Stimulated activated CD4-positive, alpha-beta T cell treated with anti-CD3 and anti-CD28 coated beads, Interleukin-4, amount 100 ng/mL, for 48 hours (primary cell): ENCODE measurements at places on chromosomes 3 and 15.

- no peak for DNase-seq
These were observed 7.8 kb downstream of the DISP2 start for GRCh38 chr15:40365624-40366456.

GRCh38 chr3:58999134-58999773 is 50.6 kb downstream of the CFAP20DC start:
- DNase-seq = no peak

GRCh38 chr3:126607214-126607908 is 47.6 kb downstream of the TXNRD3 start:
- no peak for DNase-seq

DNA sequence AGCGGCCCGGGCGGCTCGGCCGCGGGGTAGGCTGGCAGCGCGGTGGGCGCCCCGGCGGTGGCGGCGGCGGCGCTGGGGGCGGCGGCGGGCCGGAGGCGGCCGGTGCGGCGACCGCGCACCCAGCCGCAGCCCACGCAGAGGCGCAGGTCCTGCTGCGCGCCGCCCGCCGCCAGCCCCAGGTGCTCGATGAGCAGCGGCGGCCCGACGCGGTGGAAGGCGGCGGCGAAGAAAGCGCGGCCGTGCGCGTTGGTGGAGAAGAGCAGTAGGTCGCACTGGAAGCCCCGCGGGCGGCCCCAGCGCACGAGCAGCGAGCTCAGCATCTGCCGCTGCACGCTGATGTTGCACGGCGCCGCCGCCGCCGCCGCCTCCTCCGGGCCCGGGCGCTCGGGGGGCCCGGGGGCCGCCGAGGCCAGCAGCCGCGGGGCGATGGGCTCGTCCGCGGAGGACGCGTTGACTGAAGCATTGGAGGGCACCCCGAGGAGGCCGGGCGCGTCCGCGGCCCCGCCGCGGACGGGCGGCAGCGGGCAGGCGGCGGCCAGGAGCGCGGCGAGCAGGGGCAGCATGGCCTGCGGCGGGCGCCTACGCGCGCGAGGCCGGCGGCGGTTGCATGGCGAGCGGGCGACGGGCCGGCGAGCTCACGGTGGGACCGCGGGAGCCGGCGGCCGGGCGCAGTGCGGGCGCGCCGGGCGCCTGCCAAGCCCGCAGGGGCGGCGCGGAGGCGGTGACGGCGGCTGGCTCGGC is 452 bp downstream of the TMEM158 start:
- DNase-seq = peak; percentile 28

DNA sequence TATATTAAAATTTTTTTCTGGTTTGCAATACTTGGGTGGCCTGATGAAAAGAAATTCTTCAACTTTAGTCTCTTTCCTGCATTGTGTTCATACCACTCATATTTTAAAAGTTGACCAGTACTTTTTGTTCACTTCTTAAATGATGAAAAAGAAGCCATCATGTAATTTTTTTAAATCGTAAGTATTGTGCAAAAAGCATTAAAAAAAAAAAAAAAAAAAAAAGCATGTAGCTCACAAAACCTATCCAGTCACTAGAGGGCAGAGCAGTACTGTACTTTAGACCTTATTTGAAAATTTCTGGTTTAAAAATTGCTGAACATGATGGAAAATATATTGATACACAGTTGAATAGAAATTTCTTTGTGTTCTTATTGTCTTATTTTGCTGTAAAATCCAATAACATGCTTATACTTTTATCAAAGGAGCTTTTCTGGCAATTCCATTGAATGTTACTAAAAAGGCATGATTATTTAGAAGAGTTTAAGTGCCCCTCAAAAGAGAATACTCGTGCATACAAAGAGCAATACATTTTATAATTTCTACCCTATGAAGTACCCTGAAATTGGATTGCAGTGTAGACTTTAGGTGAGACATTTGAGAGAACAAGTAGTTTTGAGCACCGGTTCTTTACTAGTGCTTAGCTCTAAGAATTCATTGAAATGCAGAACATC is 137.7 kb downstream of the BBX start:
- DNase-seq = no peak

- no peak for DNase-seq
These were observed 236.5 kb downstream of the WDR72 start for GRCh38 chr15:53522991-53523390.

DNA sequence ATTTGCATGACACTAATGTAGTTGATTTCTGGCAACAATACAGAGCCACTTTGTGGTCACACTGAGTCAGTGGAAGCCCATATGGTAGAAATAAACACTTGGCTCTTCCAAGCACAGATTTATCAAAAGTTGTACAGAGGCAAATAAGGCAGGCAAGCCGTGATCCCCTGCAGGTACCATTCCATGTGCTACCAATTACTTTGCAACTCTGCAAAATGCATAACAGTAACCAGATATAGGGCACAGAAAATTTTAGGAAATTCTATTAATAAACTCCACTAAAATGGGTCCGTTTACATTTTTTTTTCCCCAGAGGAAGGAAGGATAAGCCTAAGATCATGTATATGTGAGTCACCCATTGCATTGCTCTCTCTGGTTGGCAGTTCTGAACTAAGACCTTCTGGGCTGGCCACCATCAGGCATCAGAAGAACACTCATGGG is 103.1 kb upstream of the PTX3 start:
- DNase-seq = no peak

DNA sequence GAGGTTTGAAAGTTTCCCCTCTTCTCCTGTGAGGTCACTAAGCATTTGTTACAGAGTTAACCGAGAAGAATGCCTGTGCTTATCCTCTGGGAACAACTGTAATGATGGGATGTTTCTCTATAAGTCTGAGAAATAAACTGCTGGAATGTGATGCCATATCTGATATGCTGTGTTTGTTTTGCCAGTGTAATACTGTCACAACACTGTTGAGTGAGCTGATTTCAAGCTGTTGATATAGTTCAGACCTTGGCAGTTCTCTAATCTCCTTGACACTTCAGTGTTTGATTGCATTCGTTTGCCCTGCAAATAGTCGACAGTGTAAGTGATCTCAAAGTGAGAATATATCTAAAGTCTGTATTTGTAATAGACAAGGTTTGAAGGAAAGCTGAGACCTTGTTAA is 73.3 kb downstream of the PTPRG start:
- no peak for DNase-seq

- DNase-seq = no peak
These were observed 125.0 kb downstream of the ZNF280D start for GRCh38 chr15:56608140-56608778.

GRCh38 chr3:30286007-30286669 is 320.3 kb upstream of the TGFBR2 start:
- DNase-seq = no peak

DNA sequence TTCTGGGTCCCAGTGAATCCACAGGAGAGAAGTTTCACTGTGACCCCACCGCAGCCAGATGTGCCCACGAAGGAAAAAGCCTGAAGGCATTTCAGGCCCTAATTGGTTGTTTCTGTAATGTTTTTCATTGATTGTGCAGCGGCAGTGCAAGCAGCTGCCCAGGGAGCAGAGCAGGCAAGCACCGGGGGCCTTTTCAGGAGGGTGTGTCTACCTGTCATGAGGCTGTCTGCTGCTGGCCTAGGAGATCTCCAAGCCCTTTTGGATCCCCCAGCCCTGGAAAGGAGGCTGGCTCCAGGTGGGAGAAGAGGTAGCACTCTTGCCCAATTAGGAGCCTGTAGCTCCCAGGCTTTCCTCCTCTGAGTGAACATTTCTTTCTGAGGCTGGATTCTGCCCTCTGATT is 108.8 kb downstream of the EPHB1 start:
- DNase-seq = no peak

DNA sequence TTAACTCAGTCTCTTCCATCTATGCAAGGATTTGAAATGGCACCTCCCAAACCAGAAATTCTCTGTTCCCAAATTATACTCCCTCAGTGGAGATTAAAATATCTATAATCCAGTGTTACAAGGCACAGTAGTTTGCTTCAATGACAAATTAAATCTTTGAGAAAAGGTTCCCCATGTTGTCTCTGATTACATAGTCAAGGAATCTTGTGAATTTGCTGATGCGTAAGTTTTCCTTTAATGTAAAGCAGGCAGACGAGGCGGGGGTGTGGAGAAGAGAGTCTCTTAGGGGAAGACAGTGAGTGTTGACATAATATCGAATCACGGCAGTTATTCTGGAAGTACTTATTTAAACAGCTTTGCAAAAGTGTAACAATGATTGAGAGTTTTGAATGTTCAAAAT is 236.4 kb upstream of the RARB start:
- no peak for DNase-seq

GRCh38 chr15:69661446-69661845 is 208.8 kb downstream of the RPLP1 start:
- DNase-seq = no peak

DNA sequence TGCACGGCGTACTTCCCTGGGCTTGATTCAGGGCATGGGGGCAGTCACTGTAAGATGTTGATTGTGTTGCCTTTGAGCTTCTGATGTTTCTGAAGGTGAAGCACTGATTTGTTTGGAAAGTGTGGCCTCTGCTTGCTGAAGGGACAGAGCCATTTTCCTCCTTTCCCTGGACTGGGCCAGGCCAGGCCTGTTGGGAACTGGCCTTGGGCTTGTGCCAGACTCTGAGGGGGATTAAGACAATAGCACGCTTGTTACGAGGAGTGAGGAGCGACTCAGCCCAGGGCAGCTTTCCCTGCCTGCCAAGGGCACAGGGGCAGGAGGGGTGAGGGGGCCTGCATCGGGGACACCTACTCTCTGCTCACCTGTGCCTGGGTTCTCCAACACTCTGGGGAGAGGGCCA is 42.9 kb downstream of the LINGO1 start:
- DNase-seq = no peak

DNA sequence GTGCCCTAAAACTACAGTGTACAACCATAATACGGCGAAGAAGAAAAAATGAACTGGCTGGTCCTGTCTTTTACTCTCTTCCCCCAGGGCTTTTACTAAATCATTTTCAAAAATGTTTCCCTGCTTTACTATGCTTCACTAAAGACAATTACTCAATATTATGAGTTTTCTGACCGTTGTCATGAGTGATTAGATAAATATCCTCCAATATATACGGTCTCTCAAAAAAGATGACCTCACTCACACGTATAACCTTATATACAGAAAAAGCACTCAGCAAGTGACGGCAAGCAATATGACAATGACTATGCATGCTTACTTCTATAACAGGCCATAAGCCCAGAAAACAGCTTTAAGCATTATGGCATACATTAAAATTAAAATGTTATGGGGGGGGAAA is 60.5 kb downstream of the TBL1XR1 start:
- DNase-seq = no peak

DNA sequence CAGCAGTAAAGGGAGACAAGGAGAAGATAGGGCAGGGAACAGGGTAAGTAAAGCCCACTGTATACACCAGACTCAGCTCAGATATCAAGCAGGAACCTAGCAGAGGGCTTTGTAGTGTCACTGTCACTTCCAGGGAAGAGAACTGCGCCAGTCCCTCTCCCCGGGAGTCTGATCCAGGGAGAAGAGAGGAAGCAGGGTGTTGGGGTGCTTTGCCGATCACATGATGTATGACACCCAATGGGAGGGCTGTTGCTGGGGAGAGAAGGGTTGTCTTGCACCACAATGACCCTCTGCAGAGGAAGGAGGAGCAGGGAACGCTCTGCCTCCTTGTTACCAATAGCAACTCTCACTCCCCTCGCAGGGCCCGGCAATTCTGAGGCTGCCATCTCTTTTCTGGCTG is 147.2 kb upstream of the SLC2A2 start:
- DNase-seq = no peak

- DNase-seq = no peak
These were observed 6.2 kb downstream of the H1-8 start for GRCh38 chr3:129549006-129549800.

- no peak for DNase-seq
These were observed 408.4 kb downstream of the PLOD2 start for GRCh38 chr3:145752576-145752975.

DNA sequence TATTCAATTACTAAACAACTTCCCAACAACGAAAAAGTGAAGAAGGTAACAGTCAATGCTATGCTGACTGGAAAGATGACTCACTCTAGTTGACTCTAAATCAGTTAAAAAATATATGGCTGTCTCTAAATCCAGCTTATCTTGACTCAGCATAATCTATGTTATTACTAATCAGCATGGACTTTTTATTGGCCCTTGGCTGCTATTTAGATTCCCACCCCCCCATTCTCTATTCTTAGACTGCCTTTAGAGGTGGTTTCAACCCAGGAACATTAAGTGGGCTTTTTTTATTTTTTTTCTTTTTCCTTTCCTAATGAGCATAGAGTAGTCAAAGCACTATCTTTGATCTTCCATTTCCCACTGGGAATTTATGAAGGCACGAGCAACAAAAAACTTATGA is 1.9 kb downstream of the PCOLCE2 start:
- DNase-seq = no peak

DNA sequence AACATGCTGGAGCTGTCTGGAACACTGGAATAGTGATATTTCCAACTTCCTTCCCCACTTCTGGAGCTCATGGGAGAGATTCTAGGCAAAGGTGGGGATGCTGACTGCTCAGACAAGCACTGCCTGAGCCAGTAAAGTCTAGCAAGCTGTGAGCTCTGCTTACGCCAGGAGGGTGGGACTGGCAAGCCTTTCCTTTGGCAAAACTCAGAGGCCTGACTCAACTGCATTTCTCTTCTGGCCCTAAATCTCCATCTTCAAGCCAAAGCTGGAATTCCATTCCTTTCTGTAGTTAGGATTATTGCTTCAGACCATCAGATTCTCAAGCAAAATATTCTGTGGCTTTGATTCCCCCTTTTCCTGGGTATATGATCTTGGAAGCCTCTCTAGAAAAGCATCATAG is 20.3 kb upstream of the EPB42 start:
- no peak for DNase-seq

DNA sequence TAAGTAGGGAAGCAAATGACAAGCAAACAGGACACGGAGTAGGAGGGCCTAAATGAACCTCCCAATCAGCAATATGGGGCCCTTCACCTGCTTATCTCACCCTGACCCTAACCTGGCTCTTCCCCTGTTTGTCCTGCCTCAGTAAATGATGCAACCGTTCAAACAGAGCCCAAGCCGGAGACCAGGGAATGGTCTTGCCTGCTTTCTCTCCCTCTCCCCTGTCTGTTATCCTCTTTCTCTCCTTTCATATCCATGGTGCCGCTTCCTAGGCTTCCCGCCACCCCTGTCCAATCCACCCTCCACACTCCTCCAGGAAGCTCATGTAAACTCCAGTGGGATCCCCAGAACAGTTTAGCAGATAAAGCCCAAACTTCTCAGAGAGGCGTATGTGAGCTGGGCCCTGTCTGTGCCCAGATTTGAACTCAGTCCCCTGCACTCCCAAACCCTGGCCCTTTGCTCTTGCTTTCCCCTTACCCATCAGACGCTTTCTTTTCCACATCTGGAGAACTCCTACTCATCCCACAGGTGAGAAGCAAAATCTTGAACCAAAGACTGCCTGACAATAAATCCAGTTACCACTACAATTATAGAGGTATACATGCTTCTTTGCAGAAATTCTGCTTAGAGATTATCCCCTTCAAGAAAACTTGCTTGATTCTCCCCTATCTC is 45.7 kb upstream of the STT3B start:
- no peak for DNase-seq
